ENCODE measurements at places on chromosomes 2 and 18.

- DNase-seq = no peak
These were observed 65.1 kb downstream of the USP40 start for GRCh38 chr2:233501198-233502076.

- no peak for DNase-seq
These were observed 86.3 kb upstream of the KCTD1 start for GRCh38 chr18:26634631-26635030.

DNA sequence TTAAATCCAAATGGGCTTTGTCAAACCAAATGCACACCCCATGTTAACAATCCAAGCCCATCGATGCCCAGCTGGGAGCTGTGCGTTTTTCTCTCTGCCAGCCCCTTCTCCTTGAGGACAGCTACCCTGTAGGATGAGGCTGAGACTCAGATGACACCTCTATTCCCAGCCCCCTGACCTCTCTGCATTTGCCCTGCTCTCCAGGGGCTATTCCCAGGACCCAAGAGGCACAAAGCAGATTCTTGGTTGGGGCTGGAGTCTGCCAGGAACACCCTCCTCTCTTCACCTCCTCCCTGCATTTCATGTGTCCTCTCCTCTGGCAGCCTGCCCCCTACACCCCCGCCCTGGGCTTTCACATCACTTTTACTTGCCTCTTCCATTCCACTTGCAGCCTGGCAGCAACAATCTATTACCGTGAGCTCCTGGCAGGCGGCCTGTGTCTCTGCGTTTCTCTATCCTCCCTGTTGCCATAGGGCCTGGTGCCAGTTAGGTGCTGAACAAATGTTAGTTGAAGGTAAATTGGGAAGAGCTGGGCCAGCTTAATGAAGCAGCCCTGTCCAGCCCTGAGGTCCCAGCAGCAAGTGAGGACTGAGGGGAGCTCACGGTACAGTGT lies 51.8 kb downstream of the ADD2 start:
- DNase-seq = no peak

DNA sequence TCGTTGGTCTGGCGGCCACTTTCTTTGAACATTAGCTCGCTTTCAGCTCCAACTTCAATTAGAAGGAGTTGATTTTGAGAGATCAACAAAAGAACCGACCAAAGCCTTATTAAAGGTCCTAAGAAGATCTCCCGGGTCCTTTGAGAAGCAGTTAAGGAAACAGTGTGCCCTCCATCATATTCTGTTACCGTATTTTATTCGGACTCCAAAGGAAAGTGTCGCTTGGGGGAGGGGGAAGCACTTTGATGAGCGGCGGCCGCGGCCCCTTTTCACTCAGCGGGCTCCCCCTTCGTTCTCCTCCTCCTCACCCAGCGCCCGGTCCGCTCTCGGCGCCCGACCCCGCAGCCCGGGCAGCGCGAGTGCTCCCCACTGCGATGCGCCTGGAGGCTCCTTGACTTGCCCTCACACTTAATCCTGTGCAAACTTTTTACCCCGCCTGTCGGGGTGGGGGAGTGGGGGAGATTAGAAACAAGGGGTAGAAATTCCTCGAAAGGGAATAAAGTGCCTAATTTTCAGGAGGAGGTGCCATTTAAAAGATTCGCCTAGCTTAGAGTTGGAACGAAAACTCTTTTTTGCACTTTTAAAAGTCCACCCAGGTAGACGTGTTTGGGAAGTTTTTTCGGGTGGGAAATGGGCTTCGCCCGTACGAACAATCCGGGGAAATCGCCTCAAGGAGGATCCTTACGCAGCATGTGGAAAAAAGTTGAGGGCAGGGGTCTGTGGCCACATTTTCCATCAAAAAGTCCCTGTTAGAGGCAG lies 1.2 kb upstream of the OTX1 start:
- no peak for DNase-seq

DNA sequence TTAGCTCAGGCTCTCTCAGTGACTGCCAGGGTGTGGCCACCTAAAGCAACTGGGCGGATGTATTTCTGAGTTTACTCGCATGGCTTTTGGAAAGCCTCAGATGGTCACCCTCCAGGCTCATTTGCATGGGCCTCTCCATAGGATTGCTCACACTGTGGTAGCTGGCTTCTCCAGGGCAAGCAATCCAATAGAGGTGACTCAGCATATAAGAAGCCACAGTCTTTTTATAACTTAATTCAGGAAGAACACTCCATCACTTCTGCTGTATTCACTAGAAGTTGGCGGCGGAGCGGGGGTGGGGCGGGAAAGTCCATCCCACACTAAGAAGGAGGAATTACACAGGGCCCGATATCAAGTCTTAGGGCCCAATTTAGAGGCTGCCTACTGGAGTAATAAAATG lies 3.6 kb upstream of the DOK6 start:
- no peak for DNase-seq

DNA sequence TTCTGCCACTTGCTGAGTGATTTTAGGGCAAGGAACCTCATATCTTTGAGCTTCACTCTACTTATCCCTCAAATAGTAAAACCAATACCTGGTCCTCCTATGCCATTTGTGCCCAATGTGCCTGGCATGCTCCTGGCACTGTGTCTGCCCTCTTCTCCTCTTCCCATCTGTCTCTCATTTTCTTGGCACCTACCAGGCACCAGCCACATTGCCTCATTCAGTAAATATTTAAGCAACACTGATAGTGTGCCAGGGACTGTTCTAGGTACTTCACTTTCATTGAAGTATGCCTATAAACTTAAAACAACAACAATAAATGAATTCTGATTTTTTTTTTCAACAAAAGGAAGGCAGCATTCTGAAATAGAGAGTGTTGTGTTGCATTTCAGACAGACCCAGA lies 15.1 kb upstream of the BOD1L2 start:
- DNase-seq = no peak

- peak; percentile 23 for DNase-seq
These were observed 11.9 kb upstream of the CRYGA start for GRCh38 chr2:208175069-208175839.

- DNase-seq = no peak
These were observed 24.9 kb upstream of the ERICH2 start for GRCh38 chr2:170745305-170745704.

DNA sequence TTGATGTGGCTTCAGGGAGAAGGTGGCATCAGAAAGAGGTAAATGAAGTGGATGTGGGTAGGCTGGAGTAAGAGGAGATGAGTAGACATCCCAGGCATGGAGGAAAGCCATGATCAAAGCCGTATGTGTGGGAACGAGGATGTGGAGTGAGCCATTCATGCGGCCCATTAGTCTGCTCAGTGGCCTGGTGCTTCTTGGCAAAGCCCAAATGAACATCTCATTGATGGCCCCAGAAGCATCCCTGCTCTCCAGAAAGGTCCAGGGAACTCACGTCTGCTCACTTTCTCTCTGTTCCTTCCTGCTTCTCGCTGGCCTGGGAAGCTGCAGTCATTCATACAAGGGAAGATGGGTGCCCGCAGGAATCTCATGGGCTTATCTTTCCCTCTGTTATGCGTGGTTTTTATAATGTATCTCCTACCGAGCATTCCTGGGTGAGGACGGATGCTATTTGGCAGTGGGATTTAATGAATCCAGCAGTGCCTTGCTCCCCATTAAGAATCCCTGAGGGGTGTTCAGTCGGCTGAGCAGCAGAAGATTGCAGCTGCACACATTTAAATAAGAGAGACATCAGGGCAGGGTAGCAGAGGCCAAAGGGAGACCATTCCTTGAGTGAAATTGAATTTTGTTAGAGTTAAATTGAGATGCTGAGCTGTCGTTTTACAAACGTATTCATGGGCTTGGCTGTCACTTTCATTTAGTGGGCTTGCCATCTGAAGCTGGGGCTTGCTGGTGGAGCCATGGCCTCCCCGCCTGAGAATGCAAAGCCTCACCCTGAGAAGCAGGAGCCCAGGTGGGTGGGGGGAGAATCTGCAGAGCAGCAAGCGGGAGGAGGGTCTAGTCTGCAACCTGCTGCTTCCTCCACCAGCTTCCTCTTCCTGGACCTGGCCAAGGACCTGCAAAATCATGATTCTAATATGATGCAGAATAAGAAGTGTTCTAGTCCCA lies 64.5 kb downstream of the LYPD1 start:
- no peak for DNase-seq
